Right cardiac atrium (tissue), 5 donors: ENCODE measurements at places on chromosomes 3 and 15.
A peak's percentile ranks its signal among the peaks of the same experiment; 100 is the strongest.

DNA sequence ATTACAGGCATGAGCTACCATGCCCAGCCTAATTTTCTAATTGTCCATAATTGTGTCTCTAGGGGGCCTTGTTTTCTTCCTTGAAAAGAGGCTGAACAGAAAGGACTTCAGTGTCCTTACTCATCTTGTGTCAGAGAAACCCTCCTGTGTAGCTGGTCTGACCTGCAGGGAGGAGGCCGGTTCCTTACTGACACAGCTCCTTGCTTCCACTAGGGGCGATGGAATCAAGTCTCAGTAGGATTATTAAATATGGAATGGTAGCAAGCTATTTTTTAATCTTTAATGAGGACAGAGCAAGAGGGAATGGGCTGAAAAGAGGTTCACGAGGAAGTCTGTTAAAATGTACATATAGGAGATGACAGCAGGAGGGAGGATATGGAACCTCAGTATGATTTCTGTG lies 8.6 kb downstream of the LPCAT4 start:
- DNase-seq: no peak

DNA sequence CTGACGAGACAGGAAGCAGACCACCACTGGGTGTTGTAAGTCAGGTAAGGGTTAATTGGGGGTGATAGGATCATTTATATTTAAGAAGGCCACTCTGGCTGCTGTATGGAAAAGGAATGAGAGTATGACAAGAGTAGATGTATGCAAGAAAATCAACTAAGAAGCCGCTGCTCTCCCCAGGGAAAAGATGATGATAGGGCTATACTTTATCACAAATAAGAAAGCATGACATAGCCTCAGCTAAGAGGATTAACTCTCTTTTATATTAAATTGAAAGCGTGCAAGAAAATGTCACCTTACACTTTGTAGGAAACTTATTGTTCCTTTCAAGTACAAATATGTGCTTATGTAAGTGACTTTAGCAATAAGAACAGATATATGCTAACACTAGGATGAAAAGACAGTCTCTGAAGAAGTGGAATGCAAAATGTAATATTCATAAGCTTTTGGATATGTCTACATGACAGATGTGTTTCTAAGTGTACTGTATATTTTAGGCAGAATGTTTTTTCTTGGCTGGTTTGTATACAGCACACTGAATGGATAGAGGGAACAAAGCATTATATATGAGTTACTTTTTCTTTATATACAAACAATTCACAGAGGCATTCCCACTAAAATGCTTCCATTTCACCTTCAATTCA lies 8.7 kb upstream of the NDUFB4 start:
- no peak for DNase-seq

DNA sequence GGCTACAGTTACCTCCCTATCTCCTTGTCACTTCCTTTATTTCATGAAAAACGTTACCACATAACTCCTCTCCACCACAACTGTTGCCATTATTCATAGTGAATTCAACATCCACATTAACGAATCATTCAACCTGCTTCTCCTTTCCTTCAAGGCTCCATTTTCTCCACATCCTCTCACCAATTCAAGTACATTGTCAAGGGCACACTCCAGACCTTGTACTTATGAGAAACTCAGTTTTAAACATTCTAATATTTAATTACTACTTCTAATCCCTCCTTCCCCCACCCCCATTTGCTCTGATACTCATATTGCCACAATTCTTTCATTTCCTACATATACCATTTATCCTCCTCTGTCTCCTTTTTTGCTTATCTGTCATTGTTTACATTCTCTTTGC lies 871.2 kb downstream of the TUSC7 start:
- no peak for DNase-seq

DNA sequence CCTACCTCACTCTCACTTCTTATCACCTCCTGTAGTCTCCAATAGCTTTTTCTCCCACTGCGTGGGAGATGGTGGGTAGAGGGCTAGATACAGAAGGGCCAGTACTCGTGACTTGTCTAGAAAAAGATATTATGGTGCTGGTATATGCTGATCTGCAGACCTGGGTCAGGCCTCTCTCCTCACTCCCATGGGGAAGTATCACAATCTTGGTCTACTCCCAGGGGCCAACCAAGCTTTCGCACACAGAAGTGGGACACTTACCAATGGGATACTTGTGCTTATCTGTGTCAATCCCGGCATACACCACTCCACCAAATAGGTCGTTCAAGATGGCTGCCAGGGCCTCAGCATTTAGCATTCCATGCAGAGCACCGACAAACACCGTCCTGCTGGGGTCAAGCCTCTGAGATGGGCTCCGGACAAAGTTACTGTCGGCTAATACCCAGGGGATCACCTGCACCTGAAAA lies 9.0 kb upstream of the RPS17 start:
- no peak for DNase-seq

DNA sequence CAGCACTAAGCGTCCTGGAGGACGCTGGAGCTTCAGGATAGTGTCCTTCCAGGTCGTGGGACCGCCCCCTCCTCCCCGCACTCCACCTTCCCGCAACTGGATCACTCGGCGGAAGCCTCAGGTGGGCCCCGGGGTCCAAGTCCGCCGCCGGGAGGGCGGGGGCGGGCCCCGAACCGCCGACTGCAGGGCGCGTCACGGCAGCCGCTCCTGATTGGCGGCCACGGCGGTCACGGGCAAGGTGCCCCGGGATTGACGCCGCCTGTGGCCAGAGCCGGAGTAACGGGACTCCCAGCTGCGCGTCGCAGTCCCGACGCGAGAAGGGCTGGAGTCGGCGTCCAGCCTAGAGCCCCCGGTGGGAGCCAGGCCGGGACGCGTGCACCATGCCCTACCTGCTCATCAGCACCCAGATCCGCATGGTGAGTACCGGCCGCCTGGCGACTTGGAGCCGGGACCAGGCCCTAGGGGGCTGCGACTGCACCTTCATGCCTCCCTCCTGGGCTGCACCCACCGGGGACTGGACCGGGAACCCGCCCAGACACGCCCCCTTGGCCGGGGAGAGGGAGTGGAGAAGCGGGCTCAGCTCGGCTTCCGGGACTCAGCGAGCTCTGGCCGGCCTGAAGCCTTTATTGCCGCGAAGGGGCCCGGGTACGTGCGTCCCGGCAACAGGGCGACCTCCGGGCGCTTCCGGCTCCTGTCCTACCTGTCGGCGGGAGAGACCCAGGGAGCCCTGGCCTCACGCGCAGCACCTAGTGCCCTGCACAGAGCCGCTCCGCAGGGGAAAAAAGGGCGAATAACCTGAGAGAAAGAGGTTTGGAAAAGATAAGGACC lies at the start of gene GCHFR:
Gene GCHFR, plus strand, starts transcription at position 268 of the 828 bp plus-strand sequence. Its CDS starts 113 bp downstream, at position 381.
- peak; percentile 93 for DNase-seq

- DNase-seq: no peak
Measured at GRCh38 chr15:73923488-73924164, 2.6 kb upstream of the LOXL1 start.

GRCh38 chr3:29565236-29565635 lies 284.4 kb downstream of the RBMS3 start:
- DNase-seq: no peak

GRCh38 chr15:71332431-71333004 lies 217.2 kb downstream of the THSD4 start:
- no peak for DNase-seq
